ENCODE measurements at places on chromosomes 2 and 18.

DNA sequence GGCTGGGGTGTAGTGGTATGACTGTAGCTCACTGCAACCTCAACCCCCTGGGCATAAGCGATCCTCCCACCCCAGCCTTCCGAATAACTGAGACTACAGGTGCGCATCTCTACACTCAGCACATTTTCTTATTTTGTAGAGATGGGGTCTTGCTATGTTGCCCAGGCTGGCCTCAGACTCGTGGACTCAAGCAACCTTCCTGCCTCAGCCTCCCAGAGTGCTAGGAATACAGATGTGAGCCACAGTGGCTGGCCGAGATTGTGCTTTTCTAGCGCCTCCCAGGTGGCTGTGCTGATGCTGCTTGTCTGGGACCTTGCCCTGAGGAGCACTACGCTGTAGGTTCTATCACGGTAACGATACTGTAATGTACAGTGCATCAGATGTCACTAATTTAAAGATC lies 155.6 kb downstream of the AGAP1 start:
- no peak for DNase-seq

GRCh38 chr2:20218331-20219320 lies 6.3 kb downstream of the SDC1 start:
- DNase-seq: no peak

DNA sequence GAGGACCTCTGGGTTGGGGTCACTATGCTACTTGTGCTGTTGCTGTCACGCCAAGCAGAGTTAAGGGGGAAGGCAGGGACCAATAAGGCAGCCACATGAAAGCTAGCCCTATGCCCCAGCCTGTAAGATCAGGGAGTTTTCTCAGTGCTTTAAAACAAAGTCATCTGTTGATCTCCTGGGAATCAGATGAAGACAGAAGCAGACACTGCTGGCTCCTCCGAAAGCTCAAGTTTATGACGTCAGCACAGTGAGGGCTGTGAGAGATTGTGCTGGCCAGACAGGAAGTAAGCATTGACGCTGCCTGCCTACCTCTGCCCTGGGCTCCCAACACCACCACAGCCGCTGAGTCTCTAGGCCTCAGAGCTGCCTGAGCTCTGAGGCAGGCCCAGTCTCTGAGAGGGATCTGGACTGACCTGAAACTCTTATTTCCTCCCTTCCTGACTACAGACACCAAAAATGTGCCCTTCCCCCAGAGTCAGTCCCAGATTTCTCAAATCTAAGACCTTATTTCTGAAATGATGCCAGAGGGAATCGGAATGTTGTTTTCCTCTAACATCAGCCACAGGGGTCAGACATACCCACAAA lies 118.1 kb upstream of the EPAS1 start:
- DNase-seq: peak; percentile 29

DNA sequence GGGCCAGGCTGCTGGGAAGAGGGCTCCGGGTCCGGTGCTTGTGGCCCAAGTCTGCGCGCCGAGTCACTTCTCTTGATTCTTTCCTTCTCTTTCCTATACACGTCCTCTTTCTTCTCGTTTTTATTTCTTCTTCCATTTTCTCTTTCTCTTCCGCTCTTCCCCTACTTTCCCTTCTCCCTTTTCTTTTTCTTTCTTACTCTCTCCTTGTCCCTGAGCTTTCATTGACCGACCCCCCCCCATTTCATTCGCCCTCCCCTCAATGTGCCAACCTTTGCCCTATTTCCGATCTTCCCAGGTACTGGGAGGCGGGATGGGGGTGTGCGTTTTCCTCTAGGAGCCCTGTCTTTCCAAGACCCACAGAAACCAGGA lies 1.8 kb downstream of the ONECUT2 start:
- no peak for DNase-seq

DNA sequence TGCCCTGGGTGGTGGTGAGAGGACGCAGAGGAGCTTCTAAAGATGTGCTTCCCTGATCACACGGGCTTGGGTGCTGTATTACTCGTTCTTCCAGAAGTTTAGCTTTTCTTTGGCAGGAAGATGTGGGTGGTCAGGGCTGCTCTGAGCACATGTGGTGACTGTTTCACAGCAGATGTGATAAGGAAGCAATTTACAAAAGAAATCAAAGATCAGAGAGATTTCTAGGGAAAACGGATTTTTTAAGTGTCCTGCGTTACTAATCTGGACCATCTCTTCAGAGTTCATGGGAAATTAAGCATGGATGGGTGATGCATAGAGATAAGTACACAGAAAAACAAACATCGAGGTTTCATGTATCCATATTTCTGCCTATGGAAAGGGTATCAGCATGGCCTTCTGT lies 99.4 kb downstream of the WDSUB1 start:
- no peak for DNase-seq

DNA sequence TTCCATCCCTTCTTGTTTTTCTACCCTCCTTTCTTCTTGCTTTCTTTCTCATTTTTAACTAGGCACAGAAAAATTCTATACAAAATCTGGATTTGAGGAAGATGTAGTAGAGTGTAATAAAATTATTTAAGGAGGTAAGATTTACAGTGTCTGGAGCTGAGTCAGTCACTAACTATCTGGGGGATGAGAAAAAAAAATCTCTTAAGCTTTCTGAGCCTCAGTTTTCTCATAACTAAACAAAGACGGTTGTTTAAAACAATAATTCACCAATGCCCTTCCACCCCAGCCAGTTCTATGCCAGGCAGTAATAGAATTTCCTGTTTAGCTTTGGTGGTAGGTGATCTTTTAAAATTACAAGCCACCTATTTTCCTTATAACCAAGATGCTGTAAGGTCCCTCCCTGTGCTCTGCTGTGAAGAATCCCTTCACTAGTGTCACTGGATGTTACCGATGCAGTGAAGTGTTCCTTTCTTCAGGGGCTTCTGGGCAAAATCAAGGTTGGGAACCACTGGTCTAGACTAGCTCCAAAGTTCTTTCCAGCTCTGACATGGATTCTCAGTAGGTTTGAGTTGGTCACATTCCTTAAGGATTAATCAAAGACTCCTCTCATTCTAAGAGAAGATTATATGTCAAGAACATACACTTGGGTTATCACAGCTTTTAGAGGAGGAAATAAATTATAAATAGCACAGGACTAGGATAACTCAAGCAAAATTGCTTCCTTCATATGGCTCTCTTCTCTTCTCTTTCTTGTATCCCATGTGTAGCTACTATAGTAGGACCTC lies 289.0 kb downstream of the CDH2 start:
- DNase-seq: no peak

GRCh38 chr18:30748541-30748940 lies 294.0 kb downstream of the DSC3 start:
- no peak for DNase-seq

GRCh38 chr2:52238782-52239181 lies 1206.8 kb upstream of the NRXN1 start:
- no peak for DNase-seq

DNA sequence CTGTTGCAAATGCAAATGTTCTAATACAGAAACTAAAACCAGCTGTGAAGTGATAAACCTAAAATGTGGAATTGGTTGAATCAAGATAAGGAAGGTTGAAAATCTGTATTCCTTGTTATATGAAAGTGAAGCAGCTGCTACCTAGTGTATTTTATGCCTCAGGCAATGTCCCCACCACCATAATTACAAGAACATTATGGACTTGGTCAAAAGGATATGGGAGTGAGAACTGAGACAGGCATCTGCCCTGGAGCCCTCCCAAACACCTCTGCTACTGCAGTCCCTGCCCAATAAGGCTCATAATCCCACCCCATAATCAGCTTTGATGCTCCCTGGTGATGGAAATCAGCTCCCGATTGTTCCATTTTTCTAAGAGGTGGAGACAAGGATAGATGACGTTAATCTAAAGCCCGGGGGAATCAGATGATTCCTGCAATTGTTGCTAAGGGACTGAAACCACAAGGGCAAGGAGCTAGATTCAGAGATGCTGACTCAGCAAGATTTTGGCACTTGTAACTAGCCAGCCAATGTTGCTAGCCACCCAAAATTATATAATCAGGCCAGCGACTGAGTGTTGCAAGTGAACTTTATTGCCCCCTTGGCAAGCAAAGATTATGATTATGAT lies 69.5 kb downstream of the EVA1A start:
- DNase-seq: no peak

- DNase-seq: no peak
Measured at GRCh38 chr18:269480-270095, 1.7 kb upstream of the THOC1 start.

GRCh38 chr2:6863792-6864191 lies 1.9 kb downstream of the CMPK2 start:
- DNase-seq: no peak

DNA sequence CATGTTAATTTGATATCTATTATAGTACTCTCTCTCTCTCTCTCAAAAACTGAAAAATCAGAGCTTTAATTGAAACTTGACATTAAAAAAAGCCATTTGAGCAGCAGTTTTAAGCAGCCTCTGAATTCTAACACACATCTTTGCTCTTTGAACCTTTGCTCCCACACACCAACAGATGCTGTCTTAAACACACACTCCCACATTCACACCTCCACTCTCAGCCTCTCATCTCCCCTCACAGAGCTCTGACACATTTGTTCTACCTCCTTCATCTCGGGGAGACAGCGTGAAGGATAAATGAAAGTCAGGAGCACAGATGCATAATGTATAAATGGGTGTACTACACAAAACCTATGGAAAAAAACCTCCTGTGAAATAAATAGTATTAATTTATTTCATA lies 95.2 kb downstream of the NAB1 start:
- DNase-seq: no peak

- no peak for DNase-seq
Measured at GRCh38 chr2:144137272-144137671, 382.6 kb downstream of the ZEB2 start.

DNA sequence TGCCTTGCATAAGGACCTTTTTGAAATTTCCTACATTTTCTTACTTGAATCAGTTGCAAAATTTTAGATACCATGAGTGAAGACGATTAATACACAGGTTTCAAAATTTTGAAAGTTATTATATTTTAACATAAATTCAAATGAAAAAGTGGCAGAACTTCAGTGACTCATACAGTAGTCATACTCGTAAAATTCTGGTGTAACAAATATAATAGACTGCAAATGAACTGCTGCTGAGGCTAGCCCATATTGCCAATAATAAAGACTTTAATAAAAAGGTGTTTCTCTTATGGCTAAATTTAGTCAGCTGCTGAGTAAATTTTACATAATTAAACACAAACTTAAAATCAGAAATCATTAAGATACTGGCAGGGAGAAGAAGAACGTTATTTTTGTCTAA lies 36.9 kb downstream of the MSH6 start:
- DNase-seq: no peak

- no peak for DNase-seq
Measured at GRCh38 chr2:222919841-222920526, 59.1 kb downstream of the ACSL3 start.

- DNase-seq: no peak
Measured at GRCh38 chr2:156901373-156902031, 356.0 kb upstream of the GALNT5 start.

DNA sequence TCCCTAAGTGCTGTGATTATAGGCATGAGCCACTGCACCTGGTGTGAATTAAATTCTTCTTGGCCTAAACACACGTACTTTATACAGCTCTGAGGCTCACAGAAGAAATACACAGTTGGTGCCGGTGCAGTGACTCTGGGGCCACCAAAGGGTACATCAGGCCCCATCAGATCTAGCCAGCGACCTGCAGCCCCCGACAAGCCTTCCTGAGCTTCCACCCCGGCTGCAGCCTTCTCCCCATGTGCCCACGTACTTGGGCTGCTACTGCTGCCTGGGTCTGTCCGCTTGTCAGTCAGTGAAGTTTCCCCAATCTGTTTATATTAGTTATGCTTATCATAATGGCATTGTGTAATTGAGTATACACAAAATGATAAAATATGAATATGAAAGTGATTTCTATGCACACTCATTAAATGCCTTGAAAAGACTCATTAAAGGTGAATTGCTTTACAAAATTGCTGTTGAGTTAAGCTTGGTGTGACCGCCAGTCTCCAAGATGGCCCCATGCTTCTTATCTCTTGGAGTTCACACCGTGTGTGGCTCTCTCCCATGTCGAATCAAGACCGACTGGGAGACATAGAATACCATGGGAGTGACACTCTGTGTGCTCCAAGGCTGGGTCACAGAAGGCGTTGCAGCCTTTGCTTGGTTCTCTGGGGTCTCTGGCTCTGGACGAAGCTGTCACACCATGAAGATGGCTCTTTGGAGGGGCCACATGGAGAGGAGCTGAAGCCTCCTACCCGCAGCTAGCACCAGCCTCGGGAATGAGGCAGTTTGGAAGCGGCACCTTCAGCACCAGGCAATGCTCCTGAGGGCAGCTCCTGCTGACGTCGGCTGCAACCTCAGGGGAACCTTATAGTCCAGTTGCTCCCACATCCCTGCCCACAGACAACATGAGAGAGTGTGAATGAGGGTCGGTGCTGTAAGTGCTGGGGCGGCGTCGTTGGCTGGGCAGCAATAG lies 29.2 kb upstream of the HPCAL1 start:
- no peak for DNase-seq

- no peak for DNase-seq
Measured at GRCh38 chr2:10635430-10635829, 54.3 kb downstream of the NOL10 start.

DNA sequence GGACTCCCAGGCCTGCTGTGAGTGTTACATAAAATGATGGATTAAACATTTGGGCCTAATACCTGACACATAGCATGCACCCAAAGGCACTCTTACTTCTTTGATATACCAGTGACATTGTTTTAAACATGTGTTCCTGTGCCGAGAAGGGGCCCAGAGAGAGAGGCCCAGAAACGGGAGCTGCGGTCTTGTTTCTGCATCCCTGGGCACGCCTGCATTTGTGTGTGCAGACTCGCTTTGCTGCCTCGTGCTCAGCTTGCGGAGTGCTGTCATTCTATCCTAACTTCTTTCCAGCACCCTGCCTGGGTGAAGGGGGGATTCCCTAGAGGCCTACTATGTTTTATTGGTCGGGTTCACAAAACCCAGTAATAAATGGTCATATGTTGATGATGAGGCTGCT lies 666.2 kb upstream of the HS6ST1 start:
- DNase-seq: no peak

DNA sequence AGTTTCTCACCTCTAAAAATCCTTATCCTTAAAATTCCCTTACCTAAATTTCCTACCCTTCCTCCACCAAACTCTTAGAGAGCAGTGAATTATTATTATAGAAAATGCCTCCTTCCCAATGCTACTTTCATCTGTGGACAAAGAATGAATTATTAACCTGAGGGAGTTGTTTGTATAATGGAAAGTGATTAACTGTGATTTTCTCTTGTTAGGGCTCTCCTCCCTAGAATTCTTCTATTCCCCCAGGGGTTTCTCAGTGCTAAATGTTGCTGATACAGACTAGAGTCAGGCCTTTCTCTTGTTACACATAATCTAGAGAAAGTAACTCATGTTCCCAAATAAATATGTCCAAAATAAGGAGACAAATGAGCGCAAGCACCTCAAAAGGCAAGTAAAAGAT lies 23.3 kb downstream of the EPB41L5 start:
- no peak for DNase-seq

DNA sequence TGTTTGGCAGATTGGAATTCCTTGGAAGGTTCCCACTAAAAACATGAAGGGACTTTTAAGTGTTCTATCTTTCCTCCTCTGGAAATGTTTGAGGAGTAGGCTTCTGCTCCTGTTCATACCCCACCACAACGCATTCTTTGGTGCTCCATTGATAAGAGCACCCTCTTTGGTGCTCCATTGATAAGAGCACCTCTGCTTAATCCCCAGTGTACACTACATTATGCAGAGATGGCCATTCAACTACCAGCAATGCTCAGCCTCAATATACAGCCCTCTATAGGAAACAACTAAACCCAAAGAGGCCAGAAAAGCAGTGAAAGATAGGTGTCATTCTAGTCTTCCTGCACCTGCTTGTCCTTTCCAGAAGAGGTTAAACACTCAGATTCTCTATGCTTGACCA lies 1.8 kb upstream of the CHAC2 start:
- DNase-seq: no peak

Data from stimulated activated CD8-positive, alpha-beta memory T cell treated with anti-CD3 and anti-CD28 coated beads, Interleukin-4, amount 100 ng/mL, for 4 hours (primary cell).